CD4-positive, alpha-beta memory T cell (primary cell): ENCODE measurements at places on chromosomes 5 and 9. TPM values are rescaled to one million over a fixed set of nuclear protein-coding genes. Genes with fewer than 3 reads are reported as not detected.

DNA sequence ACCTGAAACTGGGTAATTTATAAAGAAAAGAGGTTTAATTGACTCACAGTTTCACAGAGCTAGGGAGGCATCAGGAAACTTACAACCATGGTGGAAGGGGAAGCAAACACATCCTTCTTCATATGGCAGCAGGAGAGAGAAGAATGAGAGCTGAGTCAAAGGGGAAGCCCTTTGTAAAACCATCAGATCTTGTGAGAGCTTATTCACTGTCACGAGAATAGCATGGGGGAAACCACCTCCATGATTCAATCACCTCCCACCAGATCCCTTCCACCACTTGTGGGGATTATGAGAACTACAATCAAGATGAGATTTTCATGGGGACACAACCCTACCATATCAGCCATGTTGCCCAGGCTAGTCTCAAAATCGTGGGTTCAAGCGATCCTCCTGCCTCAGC, 143.4 kb downstream of the FGF18 start:
- H3K27me3 ChIP-seq, result no peaks in the 10 kb centered on the region
- no peak overlapping the region for H3K27ac ChIP-seq
- no peaks in the 10 kb centered on the region for H3K36me3 ChIP-seq
- no peaks in the 10 kb centered on the region for H3K4me1 ChIP-seq

DNA sequence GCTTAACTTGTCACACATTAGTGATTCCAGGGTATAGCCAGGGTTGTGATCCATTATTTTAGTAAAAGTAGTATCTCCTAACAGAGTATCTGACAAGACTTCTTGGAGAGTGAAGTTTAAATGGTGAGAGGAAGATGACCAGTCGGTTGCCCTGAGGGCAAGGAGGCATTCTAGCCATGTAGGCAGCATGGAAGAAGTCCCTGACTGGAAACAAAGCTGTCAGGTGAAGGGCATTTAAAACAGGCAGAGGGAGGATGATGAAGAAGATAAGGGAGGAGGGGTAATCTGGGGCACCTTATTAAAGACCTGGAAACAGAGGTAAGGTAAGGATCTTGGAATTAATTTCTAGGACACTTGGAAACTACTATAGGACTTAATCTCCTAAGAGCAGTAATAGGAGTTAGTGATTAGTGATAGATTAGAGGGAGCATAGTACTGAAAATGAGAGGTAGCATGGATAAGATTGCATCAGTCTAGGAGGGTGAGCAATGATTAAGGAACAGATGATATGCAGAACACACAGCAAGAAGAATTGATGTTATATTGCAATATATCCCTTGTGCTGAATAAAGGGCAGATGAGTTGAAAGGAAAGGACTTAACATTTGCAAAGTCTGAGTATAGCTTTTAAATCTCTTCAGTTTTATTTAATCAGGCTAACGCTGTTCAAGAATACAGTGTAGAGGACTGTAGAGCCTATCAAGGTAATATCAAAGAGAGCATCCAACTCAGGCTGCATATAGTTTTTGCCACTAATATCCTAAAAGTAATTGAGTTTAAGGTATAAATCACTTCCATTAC, 9.6 kb downstream of the KIF2A start:
- H3K27ac ChIP-seq, result no peak overlapping the region
- no peaks in the 10 kb centered on the region for H3K27me3 ChIP-seq
- H3K36me3 ChIP-seq, result no peaks in the 10 kb centered on the region
- H3K4me3 ChIP-seq, result no peak overlapping the region
- no peak for DNase-seq

- no peaks in the 10 kb centered on the region for H3K27me3 ChIP-seq
- no peak overlapping the region for H3K4me3 ChIP-seq
- H3K36me3 ChIP-seq, result no peaks in the 10 kb centered on the region
- H3K4me1 ChIP-seq, result no peaks in the 10 kb centered on the region
These were observed 394.0 kb downstream of the CETN3 start for GRCh38 chr5:90015584-90016018.

GRCh38 chr5:135348918-135349317, 50.1 kb downstream of the MACROH2A1 start:
- no peaks in the 10 kb centered on the region for H3K4me1 ChIP-seq
- H3K27me3 ChIP-seq, result no peaks in the 10 kb centered on the region
- H3K36me3 ChIP-seq, result peaks cover 33% of the 10 kb centered on the region
- no peak overlapping the region for H3K27ac ChIP-seq
- no peak overlapping the region for H3K4me3 ChIP-seq

- H3K4me1 ChIP-seq, result no peaks in the 10 kb centered on the region
- no peak overlapping the region for H3K4me3 ChIP-seq
- no peak overlapping the region for H3K27ac ChIP-seq
- H3K27me3 ChIP-seq, result no peaks in the 10 kb centered on the region
- no peak for DNase-seq
These were observed 9.2 kb downstream of the PTPN3 start for GRCh38 chr9:109488791-109489492.

DNA sequence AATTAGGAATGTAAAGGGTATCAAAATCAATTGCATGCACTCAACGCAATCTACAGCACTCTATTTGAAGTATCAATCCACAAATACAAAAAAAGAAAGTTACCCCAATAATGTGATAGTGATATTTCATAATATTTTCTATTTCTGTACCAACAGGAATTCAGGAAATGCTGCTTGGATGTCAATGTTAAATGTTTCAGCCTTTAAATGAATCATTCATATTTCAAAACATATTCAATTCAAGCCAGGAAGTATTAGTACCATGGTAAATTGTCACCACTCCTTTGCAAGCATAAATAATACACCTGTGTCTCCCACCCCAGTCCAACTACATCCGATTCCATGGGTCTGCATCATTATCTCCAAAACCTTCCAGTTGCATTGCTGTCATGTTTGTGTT, 1185.5 kb upstream of the CDH18 start:
- no peak overlapping the region for H3K27ac ChIP-seq
- H3K27me3 ChIP-seq, result no peaks in the 10 kb centered on the region
- H3K36me3 ChIP-seq, result no peaks in the 10 kb centered on the region
- H3K4me1 ChIP-seq, result no peaks in the 10 kb centered on the region
- H3K4me3 ChIP-seq, result no peak overlapping the region

DNA sequence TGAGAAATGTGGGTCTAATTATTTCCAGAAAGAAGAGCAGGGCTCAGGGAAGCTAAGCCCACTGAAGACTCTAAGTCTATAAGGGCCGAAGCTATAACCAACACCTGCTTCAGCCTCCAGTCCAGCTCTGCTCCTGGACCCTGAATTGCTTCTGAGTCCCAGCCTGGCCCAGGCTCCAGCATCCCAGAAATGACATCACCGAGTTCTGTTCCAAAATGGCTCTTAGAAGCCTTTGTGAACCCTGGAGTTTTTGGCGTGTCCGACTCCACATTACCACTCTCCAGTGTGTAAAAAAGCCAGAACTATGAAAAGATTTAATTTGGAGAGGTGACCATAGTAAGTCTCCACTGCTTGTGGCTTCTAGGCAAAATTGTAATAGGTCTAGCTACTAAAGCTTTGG, 289.9 kb downstream of the SLIT3 start:
- no peaks in the 10 kb centered on the region for H3K27me3 ChIP-seq
- no peak overlapping the region for H3K4me3 ChIP-seq
- DNase-seq, result no peak
- no peaks in the 10 kb centered on the region for H3K4me1 ChIP-seq
- no peaks in the 10 kb centered on the region for H3K36me3 ChIP-seq

GRCh38 chr9:92328225-92328624, 2.5 kb downstream of the CENPP start:
- peaks cover under 1% of the 10 kb centered on the region for H3K36me3 ChIP-seq
- no peak overlapping the region for H3K27ac ChIP-seq
- DNase-seq, result no peak
- peaks cover 23% of the 10 kb centered on the region for H3K4me1 ChIP-seq
- no peak overlapping the region for H3K4me3 ChIP-seq

DNA sequence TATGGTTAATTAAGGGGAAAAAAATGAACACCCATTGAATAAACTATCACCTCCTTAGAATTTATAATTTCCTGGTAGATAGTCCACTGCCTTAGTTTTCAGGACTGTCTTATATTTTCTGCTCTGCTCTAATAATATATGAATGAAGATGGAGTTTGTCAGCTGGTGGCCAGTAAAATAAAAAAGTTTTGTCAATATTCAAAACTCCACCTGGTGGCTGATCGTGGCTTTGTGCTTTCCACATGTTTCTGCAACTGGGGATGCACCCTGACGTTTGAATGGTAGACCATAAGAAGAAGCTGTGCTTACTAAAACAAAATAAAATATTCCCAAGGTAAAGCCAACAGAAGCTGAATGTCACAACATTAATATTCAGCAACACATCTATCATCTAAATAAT, 286.6 kb upstream of the IZUMO3 start:
- H3K36me3 ChIP-seq, result no peaks in the 10 kb centered on the region
- DNase-seq, result no peak
- H3K27me3 ChIP-seq, result no peaks in the 10 kb centered on the region
- H3K27ac ChIP-seq, result no peak overlapping the region
- H3K4me1 ChIP-seq, result no peaks in the 10 kb centered on the region

GRCh38 chr9:31873722-31874121, 510.7 kb upstream of the ACO1 start:
- H3K4me3 ChIP-seq, result no peak overlapping the region
- no peaks in the 10 kb centered on the region for H3K27me3 ChIP-seq
- H3K27ac ChIP-seq, result no peak overlapping the region
- H3K36me3 ChIP-seq, result no peaks in the 10 kb centered on the region
- no peaks in the 10 kb centered on the region for H3K4me1 ChIP-seq

DNA sequence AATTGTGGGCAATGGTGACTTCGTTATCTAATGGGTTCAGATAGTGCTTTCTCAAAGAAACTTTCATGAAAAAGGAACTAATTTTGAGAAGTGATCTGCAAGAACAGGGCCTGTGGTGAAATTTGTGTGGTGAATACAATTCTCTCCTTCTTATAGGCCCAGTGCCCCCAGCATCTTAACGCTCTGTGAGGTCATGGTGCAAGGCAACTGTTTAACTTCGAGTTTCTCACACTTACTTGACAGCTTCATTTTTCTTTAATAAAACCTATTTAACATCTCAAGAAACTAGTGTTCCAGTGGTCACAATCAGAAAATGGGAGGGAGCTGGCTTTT, 69.2 kb downstream of the FAM114A2 start:
- no peaks in the 10 kb centered on the region for H3K4me1 ChIP-seq
- H3K27me3 ChIP-seq, result no peaks in the 10 kb centered on the region
- no peak overlapping the region for H3K4me3 ChIP-seq
- no peak for DNase-seq

GRCh38 chr5:128844354-128844923, 120.8 kb upstream of the SLC27A6 start:
- no peaks in the 10 kb centered on the region for H3K4me1 ChIP-seq
- H3K27me3 ChIP-seq, result no peaks in the 10 kb centered on the region
- H3K27ac ChIP-seq, result no peak overlapping the region
- no peak overlapping the region for H3K4me3 ChIP-seq
- H3K36me3 ChIP-seq, result no peaks in the 10 kb centered on the region

GRCh38 chr5:24265306-24265705, 379.5 kb downstream of the CDH10 start:
- no peak overlapping the region for H3K4me3 ChIP-seq
- DNase-seq, result no peak
- no peaks in the 10 kb centered on the region for H3K27me3 ChIP-seq
- H3K36me3 ChIP-seq, result no peaks in the 10 kb centered on the region
- H3K4me1 ChIP-seq, result no peaks in the 10 kb centered on the region

DNA sequence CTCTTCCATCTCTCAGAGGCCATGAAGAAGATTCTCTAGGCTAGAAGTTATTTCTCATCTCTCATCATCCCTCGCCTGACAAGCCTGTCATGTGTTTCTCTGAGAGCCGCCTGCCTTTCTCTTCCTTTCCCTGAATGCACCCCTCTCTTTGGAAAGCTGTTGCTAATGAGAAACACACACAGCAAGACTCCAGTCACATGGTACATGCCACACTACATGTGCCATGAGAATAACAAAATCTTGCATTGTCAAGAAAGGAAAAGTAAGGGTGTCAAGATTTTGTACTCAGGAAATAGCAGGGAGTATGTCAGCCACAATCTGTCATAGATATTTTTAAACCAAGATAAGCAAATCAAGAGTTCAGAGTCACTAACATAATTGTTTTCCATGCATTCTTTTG, 8.9 kb downstream of the AGXT2 start:
- no peak for DNase-seq
- no peaks in the 10 kb centered on the region for H3K27me3 ChIP-seq
- H3K36me3 ChIP-seq, result no peaks in the 10 kb centered on the region
- no peaks in the 10 kb centered on the region for H3K4me1 ChIP-seq
- no peak overlapping the region for H3K27ac ChIP-seq

DNA sequence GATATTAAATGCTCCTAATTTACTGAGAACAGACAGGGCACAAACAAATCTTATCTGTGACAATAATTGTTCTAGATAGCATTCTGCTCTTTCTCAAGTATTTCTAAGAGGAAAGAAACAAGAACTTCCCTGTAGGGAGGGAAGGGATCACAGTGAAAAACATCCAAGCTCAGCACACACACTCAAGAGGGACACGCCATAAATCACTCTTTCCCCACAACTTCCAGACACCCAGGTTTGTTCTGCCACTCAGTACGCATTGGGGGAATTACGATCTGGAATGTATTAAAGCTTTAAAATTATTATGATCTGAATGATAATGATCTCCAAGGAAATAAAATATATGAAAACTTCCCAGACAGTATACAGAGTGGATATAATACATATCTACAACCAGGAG, 221.4 kb downstream of the GNA14 start:
- no peaks in the 10 kb centered on the region for H3K4me1 ChIP-seq
- DNase-seq, result no peak
- H3K27me3 ChIP-seq, result no peaks in the 10 kb centered on the region
- no peak overlapping the region for H3K4me3 ChIP-seq
- no peaks in the 10 kb centered on the region for H3K36me3 ChIP-seq

DNA sequence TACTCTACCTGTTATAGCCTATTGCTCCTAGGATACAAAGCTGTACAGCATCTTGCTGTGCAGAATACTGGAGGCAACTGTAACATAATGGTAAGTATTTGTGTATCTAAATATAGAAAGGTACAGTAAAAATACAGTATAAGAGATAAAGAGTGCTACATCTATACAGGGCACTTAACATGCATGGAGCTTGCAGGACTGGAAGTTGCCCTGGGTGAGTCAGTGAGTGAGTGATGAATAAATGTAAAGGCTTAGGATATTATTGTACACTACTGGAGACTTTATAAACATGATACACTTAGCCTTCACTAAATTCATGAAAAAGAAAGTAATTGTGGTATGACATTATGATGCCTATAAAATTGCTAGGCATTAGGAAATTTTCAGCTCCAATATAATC, 65.5 kb upstream of the OSMR start:
- no peak for DNase-seq
- no peak overlapping the region for H3K27ac ChIP-seq
- H3K4me1 ChIP-seq, result no peaks in the 10 kb centered on the region
- H3K36me3 ChIP-seq, result no peaks in the 10 kb centered on the region

AGTPBP1 gene
- 27.5 TPM for polyA plus RNA-seq

GPR151 gene
- not detected for polyA plus RNA-seq

MIER3 gene
- 5.5 TPM for polyA plus RNA-seq

SPATA6L gene
- not detected for polyA plus RNA-seq

NR6A1 gene
- not detected for polyA plus RNA-seq
